ENCODE measurements at places on chromosomes 7 and 10.
A peak's percentile ranks its signal among the peaks of the same experiment; 100 is the strongest.

DNA sequence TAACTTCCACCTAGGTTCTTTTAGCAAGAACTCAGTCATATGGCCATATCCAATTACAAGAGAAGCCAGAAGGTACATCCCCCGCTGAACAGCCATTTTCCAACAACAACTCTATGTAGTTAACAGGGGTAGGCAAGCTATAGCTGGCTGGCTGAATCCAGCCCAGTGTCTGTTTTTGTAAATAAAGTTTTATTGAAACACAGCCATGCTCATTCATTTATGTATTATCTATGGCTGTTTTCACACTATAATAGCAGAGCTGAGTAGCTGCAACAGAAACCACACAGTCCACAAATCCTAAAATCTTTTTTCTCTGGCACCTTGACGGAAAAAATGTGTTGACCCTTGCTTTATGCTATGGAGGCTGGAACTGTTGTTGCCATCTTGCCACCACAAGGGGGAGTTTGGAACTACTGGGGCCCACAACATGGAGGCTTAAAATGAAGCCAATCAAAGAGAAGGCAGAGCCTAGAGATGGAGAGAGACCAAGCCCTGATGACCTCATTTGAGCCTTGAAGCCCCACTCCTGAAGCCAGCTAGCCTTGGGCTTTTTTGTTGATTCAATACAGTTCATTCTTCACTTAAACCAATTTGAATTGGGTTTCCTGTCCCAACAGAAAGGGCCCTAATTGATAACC, 33.3 kb upstream of the XPNPEP1 start:
- no peak for DNase-seq

- DNase-seq, result no peak
Measured at GRCh38 chr7:102874166-102874829, 38.5 kb upstream of the LRRC17 start.

DNA sequence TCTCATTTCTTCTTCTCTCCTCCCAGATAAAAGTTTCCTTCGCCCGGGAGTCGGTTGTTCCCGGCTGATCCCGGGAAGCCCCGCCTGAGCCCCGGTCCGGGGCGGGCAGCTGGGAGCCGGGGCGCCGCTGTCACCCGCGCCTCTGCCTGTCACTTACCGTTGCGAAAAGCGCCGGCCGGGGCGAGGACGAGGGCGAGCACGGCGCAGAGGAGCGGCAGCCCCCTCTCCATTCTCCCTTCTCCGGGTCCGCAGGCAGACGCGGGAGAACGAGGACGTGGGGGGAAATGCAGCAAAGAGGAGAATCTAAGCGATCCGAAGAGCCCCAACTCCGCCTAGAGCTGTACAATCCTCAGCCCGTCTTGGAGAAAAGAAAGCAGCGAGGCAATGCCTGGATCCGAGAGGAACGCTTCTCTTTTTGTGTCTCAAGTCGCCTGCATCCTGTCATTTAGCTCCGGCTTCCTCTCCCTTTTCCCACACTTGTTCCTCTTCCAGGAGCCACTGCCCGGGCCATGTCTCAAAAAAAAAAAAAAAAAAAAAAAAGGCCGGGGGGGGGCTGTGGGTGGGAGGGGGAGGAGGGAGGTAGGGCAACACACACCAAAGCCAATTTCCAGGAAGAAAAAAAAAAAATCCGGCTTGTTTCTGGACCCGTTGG, at the start of gene NRP1:
TSS of gene NRP1 (minus strand) at position 515 of the 652 bp plus-strand sequence. CDS start at position 230, 285 bp downstream.
- no peak for DNase-seq

DNA sequence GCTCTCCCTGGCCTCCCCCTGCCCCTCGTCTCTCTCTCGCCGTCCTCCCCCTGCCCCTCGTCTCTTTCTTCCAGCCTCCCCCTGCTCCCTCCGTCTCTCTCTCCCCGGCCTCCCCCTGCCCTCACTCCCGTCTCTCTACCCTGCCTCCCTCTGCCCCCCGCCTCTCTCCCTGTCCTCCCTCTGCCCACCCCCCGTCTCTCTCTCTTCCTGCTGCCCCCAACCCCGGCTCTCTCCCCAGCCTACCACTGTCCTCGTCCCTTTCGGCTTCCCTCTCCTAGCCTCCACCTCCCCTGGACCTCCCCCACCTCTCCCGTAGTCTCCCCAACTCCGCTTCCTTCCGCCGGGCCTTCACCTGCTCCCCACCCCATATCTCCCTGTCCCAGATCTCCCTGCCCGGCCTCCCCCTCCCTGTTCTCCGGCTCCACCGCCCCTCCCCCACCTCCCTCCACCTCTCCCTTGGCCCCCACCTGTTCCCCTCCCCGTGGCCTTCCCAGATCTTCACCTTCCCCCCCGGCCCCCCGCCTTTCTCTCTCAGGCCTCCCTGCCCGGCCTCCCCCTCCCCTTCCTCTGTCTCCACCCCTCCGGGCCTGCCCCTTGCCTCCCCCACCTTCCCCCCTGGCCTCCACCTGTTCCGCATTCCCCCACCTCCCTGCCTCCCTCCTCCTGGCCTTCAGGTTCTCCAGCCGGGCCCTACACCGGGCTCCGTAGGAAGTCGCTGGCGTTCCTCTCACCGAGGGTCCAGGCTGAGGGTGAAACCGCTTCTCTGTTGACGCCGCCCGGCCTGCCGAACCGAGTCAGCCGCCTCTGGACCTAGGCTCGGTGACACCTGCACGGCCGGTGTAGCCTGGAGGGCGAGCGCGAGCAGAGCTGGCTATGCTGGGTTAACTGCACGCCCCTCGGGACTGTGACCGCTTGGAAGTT, 1.2 kb downstream of the GET4 start:
- DNase-seq, result no peak

DNA sequence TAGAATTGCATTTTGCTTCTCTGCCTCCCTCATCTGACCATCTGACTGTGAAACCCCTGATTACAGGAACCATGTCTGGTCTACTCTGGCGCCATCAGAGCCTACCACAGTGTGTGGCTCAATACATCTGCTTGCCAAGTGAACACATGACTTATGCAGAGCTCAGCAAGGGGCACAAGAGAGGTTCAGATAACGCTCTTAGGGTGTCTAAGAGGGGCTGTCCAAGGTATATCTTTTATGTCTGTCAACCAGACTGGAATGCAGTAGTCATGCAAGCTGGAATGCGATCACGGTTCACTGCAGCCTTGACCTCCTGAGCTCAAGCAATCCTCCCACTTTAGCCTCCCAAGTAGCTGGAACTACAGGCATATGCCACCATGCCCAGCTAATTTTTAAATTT, 10.3 kb upstream of the RRP12 start:
- no peak for DNase-seq

- DNase-seq, result no peak
Measured at GRCh38 chr7:38881947-38882684, 26.9 kb downstream of the VPS41 start.

- no peak for DNase-seq
Measured at GRCh38 chr10:63462442-63462841, 3.3 kb downstream of the JMJD1C start.

GRCh38 chr7:48466713-48467112, 295.5 kb downstream of the ABCA13 start:
- DNase-seq, result no peak

DNA sequence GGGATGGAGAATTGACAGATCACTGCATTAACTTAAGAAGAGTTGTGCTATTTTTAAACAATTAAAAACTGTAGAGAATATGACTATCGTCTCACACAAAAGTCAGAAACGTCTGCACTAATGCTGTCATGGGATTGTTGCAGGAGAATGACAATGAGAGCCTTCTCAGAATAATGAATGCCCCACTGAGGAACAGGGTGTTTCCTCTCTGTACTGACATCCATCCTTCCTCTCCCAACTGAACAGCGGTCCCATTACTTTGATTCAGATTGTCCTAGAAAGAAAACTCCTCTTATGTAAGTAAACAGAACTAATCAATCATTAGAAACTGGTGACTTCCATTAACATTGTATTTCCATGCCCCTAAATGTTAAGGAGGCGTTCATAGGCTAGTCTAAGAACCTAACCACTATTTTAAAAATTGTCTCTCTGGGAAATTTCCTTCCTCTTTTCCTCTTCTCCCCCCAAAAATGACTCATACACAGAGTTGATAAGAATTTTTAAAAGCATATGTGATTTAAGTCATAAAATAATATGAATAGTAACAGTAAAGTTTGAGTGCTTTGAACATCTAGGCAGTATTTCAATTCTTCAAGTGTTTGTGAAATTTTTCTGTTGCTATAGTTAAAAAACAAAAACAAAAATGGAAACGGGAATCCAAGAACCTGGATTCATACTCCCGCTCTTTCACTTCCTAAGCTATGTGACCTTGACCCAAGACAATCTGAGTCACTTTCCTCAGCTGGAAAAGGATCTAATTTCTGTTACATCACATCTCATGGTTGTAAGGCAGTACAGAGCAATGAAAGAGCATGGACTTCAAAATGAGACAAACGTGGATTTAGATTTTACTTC, 12.7 kb upstream of the MACC1 start:
- no peak for DNase-seq

DNA sequence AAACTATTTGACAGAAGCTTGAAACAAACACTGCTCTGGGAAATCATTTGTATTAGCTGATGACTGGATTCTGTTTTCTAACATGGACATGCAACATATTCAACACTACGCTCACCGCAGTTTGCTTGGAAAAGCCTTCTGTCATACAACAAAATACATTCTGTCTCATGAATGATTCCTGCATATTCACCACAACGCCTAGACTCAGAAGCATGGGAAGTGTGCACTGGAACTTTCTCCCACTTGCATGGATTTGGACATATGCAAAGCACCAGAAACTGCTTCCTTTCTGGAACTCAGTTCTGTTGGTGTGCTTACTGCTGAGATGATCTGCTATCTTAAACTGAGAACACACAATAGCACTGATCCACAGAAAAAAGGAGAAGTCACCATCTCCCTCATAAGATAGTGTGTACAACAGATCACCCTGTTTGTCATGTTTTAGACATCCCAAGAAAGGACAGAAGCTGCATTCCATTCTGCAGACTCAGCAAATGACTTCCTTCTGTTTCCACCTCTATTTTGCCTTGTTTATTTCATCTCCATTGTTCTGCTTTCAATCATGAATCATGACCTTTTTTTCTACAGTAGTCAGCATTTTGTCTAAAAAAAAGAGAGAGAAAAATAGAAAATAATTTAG, 115.8 kb downstream of the HTR7 start:
- DNase-seq, result peak; percentile 12

GRCh38 chr7:4791738-4792536, 16.5 kb downstream of the AP5Z1 start:
- DNase-seq, result peak; percentile 77

GRCh38 chr10:52774182-52774581, 1.6 kb upstream of the MBL2 start:
- DNase-seq, result no peak

GRCh38 chr7:64509583-64509982, 53.3 kb downstream of the ZNF680 start:
- DNase-seq, result no peak

- DNase-seq, result no peak
Measured at GRCh38 chr10:118903251-118903650, 126.3 kb upstream of the NANOS1 start.

DNA sequence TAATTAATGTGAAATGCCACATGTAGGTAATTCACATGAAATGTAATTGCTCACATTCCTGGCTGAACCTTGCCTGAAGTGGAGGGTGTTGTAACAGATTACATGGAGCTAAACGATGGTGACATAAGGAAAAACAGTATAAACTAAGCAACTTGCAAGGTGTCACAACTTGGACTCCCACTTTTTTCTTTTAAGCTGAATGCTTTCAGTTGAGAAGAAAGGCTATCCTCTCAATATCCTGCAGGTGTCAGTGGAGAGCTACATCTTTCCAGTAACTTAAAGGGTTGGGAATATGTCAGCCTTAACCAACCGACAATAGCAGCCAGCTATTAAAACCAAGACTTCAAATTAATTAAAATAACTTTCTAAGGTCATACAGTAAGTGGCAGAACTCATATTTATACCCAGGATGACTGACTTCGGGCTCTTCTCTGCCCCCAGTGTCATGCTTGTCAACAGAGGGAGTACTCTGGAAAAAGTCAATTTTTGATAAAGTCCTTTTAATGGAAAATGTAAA, 33.7 kb downstream of the NRBF2 start:
- DNase-seq, result peak; percentile 73

- no peak for DNase-seq
Measured at GRCh38 chr10:7363700-7364099, 47.1 kb downstream of the SFMBT2 start.

DNA sequence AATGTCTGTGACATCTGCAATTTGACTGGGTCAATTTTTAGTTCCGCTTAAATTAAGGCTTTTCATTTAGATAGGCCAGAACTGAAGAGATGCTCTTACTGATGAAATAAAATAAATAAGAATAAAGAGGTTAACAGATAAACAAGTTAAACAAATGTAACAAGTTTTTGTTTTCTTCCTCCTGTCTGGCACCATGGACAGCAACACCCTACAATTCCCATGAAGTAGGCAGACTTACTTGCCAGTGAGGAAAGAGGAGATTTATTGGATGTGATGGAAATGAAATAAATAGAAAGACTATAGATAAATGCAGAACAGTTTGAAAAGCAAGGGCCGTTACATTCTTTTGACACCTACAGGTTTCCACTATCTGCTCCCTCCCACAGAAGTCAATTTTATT, 118.5 kb downstream of the AMPH start:
- DNase-seq, result no peak

- DNase-seq, result no peak
Measured at GRCh38 chr10:103186128-103186527, 6.9 kb downstream of the NT5C2 start.

- no peak for DNase-seq
Measured at GRCh38 chr7:103689255-103689654, 243.2 kb upstream of the SLC26A5 start.

DNA sequence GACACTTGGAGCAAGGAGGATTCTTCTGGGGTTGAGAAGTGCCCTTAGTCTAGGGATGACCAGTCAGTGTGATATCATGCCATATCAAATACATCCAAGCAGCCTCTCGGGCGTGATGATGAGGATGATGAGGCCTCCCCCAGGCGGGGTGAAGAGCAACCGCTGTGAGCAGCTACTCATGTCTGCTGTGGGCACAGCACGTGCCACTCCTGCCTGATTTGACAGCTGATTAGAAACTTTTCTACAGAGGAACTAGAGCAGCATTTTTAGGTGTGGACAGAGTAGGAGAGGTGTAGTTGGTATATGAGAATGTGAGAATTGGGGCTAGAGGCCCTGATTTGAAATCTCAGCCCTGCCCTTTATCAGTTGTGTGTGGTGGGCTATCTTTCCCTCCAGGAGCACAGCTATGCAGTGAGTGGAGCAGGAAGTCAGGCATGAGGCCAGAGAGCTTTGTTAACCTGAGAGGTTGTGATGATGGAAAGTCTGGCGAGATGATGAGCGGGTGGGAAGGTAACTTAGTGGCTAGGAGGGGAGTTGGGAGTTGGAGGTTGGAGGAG, 49.6 kb upstream of the COBL start:
- DNase-seq, result no peak

GRCh38 chr10:77649333-77650331, 12.0 kb upstream of the KCNMA1 start:
- DNase-seq, result no peak

DNA sequence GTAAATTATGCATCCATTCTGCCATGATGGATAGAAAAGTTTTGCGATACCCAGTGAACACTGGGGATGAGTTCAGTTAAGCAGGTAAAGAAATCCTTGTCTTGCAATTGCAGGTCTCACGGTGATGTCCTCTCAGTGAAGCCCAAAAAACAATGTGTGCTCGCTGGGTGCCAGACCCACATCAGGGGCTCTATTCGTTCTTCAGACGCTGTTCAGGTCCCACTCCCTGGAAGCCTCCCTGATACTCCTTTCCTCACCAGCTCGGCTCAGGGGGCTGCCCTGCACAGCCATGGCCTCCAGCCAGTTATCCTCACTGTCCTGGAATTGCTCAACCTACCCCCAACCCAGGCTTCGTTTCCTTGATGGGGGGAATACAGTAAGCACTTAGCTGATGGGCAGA, 323.5 kb downstream of the ADARB2 start:
- no peak for DNase-seq

- DNase-seq, result no peak
Measured at GRCh38 chr10:17643339-17643754, 604 bp upstream of the STAM start.

- no peak for DNase-seq
Measured at GRCh38 chr10:75143353-75143752, 31.9 kb downstream of the SAMD8 start.

All from globus pallidus (tissue), 1 donor.